Esophagus squamous epithelium (tissue), 5 donors: ENCODE measurements at places on chromosomes 3 and 15. TPM values are rescaled to one million over a fixed set of nuclear protein-coding genes. Genes with fewer than 3 reads are reported as not detected.
A peak's percentile ranks its signal among the peaks of the same experiment; 100 is the strongest.

DNA sequence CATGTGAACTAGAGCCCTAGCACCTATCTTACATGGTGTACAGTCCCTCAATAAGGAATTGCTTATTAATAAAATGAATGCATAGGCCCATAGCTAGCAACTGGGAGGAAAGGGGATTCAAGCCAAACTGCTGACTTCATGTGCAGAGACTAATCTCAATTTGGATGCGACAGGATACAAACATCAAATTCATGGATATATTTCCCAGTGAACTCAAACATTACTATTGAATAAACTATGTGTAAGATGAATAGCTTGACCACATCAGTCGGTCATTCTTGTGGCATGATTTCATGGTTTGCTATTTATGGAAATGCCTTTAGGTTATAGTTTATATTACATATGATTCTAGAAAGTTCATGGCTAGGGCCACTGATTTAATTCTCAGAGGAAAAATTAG, 268.6 kb upstream of the SLITRK3 start:
- H3K4me1 ChIP-seq, result no peaks in the 10 kb centered on the region
- H3K36me3 ChIP-seq, result no peaks in the 10 kb centered on the region
- H3K27me3 ChIP-seq, result no peaks in the 10 kb centered on the region
- H3K4me3 ChIP-seq, result no peak overlapping the region
- no peak for DNase-seq

DNA sequence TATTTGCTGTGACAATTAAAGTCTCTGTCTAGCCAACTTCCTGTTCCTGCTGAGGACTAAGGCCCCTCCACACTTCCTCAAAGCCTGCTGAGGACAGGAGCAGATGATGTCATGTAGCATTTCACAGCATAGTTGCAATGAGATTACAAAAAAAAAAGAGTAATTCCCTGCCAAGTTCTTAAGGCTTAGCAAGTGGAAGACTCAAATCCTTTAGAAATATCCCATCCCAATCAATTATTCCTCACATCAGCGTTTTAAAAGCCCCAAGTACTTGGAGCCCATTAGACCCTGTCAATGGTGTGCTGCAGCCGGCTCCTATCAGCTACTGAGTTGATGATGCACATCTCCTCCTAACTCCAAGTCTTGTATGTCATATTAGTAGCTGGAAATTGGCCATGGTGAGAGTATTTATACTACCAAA, 51.7 kb downstream of the TRANK1 start:
- H3K27me3 ChIP-seq, result no peaks in the 10 kb centered on the region
- H3K4me3 ChIP-seq, result no peak overlapping the region
- no peaks in the 10 kb centered on the region for H3K4me1 ChIP-seq
- H3K27ac ChIP-seq, result no peak overlapping the region
- DNase-seq, result peak; percentile 5
- no peaks in the 10 kb centered on the region for H3K36me3 ChIP-seq

GRCh38 chr3:113485161-113485609, 29.8 kb downstream of the SPICE1 start:
- no peak overlapping the region for H3K4me3 ChIP-seq
- H3K4me1 ChIP-seq, result no peaks in the 10 kb centered on the region
- no peak overlapping the region for H3K27ac ChIP-seq
- no peaks in the 10 kb centered on the region for H3K27me3 ChIP-seq
- DNase-seq, result no peak

GRCh38 chr15:30953183-30953582, 38.2 kb downstream of the MTMR10 start:
- H3K36me3 ChIP-seq, result peaks cover 45% of the 10 kb centered on the region
- H3K4me3 ChIP-seq, result no peak overlapping the region
- H3K27ac ChIP-seq, result no peak overlapping the region
- H3K27me3 ChIP-seq, result no peaks in the 10 kb centered on the region
- H3K4me1 ChIP-seq, result peaks cover 10% of the 10 kb centered on the region

DNA sequence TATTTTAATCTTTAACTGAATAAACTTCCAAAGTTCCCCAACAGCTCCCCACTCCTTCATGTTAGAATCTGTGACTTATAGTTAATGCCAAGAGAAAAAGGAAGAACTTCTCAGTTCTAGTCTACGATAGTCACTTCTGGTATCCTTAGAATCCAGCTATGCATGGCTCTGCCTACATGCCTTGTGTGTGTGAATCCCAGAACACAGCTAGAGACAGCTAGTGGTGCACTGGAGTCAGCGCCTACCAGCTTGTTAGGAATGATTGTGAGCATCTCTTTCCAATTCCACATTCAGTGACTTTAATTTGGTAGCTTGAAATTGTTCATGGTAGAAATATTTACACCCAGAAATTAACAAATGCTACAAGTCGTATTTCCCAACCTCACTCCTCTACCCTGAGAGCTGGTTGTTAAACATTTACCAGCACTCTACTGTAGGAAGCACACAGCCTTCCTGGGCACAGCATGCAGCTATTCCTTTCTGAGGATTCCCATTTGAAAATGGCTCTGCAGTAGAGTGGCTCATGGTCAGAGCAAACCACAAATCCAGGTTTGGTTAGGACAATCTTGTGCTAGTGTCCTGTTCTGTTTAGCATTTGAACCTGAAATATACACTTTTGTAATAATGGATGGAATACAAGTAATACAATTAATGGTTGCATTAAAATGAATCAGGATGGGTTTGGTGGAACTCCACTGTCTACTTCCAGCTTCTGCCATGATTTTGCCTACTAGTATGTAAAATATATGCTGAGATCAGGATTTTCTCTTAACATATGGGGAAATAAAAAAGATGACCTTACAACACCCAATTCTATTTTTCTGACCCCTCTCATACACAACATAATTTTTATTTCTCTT, 371.0 kb upstream of the GBE1 start:
- no peaks in the 10 kb centered on the region for H3K27me3 ChIP-seq
- H3K27ac ChIP-seq, result no peak overlapping the region
- no peaks in the 10 kb centered on the region for H3K4me1 ChIP-seq

GRCh38 chr15:89361451-89362202, 27.0 kb upstream of the POLG start:
- H3K4me1 ChIP-seq, result peaks cover 53% of the 10 kb centered on the region
- DNase-seq, result no peak
- H3K4me3 ChIP-seq, result no peak overlapping the region
- H3K36me3 ChIP-seq, result no peaks in the 10 kb centered on the region
- H3K27me3 ChIP-seq, result peaks cover 100% of the 10 kb centered on the region

GRCh38 chr3:62248734-62249483, 124.4 kb downstream of the FEZF2 start:
- no peak overlapping the region for H3K27ac ChIP-seq
- no peaks in the 10 kb centered on the region for H3K4me1 ChIP-seq
- no peak for DNase-seq
- no peaks in the 10 kb centered on the region for H3K27me3 ChIP-seq
- no peak overlapping the region for H3K4me3 ChIP-seq

- no peak overlapping the region for H3K4me3 ChIP-seq
- H3K4me1 ChIP-seq, result peaks cover 16% of the 10 kb centered on the region
- H3K27me3 ChIP-seq, result no peaks in the 10 kb centered on the region
- H3K27ac ChIP-seq, result peak overlapping the region; percentile 53
Measured at GRCh38 chr15:40054855-40055575, 16.0 kb upstream of the SRP14 start.

DNA sequence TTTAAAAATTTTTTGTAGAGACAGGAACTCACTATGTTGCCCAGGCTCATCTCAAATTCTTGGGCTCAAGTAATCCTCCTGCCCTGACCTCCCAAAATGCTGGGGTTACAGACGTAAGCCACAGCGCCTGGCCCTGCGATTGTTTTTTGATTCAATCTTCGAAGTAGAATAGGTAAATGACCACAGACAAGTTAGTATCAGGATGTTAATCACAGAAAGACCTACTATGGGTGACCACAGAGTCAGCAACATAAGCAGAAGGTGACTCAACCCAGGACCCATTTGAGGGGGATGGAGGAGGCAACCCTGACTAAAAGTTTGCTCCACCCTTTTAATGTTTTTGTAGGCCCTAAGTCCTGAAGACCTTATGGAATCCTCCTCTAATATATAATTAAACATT, 10.0 kb upstream of the USP3 start:
- no peak overlapping the region for H3K27ac ChIP-seq
- no peaks in the 10 kb centered on the region for H3K4me1 ChIP-seq
- DNase-seq, result no peak
- H3K36me3 ChIP-seq, result no peaks in the 10 kb centered on the region

IQCF6 gene
- not detected for total RNA-seq

CFAP44 gene
- total RNA-seq, result 8.6 TPM

SLC22A13 gene
- 0.48 TPM for total RNA-seq

ILDR1 gene
- total RNA-seq, result 4.0 TPM

CD276 gene
- 21.2 TPM for total RNA-seq

SPTBN5 gene
- total RNA-seq, result 4.0 TPM

CACNA2D3 gene
- 3.4 TPM for total RNA-seq
